ENCODE measurements at places on chromosomes 16 and 17.

DNA sequence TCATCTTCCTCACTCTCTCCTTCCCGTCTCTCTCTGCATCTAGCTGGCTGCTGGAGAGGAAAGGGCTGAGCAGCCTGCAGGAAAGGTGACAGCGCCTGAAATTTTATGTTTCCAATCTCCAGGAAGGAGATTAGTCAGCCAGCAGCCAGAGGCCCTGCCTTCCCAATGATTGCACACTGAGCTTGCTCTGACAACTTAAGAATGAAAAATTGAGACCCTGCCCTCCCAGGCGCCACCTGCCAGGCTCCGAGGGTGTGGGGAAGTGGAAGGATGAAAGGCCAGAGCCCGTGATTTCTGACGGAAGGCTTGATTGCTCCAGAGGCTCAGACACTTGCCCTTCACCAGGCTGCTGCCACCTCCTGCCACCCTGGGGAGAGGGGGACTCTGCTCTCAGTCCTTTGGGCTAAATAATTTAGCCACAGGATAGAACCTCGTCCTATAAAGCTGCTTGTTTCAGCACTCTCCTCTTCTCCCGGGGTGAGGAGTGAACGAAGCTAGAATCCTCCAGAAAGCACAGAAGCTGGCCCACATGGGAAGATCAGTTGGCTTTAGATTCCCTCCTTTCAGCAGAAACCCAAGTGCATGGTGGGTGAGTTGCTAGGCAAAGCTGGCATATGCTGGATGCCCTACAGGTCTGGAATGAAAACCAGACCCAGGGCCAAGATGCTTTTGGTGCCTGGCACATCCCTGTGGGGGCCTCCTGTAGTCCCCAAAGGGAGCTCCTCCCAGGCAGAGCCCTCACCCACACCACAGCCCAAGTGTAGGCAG is 33.5 kb downstream of the GRIN2C start:
- DNase-seq = no peak

- DNase-seq = no peak
Observed at GRCh38 chr16:77171745-77172635, 19.0 kb upstream of the MON1B start.

- no peak for DNase-seq
Observed at GRCh38 chr17:37693328-37693727, 50.1 kb upstream of the DDX52 start.

DNA sequence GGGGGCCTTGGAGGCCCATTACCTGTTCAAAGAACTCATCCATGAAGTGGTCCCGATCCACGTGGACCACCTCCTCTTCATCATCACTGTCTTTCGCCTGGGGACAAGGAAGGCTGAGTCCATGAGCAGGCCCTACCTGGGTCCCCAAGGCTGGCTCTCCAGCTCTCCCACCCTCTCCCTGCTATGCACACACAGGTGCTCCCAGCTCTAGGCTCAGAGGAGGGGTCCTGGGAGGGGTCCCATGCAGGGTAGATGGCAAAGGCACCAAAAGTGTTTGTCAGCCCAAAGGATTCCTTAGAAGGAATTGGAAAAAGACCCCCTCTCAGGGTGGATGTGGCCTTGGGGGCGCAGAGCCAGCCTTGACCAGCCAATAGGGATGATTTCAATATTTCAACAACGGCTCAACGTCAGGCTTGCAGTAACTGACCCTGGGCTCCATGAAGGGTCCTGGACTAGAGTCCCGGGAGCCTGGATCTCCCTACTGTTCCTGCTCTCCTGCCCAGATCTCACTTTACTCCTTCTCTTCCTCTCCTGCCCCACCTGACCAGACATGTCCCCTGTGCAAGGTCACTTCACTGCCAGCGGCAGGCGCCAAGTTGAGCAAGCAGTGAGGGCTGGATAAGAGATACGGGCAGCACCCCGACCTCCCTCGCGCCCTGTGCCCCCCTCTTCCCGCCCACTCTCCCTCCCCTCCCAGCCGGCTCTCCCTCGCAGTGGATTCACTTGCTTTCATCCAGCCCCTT is 8.8 kb downstream of the STX1B start:
- DNase-seq = no peak

GRCh38 chr17:72370819-72371218 is 250.0 kb downstream of the SOX9 start:
- DNase-seq = no peak

DNA sequence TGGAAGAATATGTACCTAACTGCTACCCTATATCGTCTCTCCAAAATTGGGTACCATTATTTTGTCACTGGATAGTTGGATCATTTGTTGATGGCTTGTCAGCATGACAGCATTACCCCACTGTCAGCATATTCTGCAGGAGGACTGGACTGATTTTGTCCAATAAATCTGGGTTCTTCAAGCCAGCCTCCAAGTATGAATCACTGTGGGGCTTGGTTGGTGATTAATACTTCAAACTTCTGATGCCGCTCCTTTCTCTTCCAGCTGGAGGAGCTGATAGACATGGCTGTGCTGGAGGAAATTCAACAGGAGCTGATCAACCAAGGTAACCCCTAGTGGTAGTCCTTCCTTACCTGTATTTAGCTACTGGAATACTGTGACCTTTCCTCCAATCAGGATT is 2.5 kb downstream of the RPAIN start:
- DNase-seq = no peak

DNA sequence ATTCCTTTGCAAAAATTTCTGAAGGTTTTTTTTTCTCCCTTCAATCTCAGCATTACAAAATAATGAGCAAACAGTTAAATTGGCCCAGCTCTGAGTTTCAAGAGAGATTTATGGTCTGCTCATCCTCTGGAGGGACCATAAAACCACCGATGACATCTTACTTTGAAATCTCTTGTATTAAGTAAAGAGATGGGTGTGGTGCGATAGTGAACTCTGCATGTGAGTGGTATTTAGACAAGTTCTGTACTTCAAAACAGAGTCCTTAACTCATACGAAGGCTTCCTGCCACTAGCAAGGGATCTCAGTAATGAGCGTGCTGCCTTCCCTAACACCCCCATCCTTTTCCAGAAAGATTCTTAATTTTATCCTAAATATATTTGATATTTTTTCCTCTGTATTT is 2.1 kb downstream of the FAM20A start:
- no peak for DNase-seq

DNA sequence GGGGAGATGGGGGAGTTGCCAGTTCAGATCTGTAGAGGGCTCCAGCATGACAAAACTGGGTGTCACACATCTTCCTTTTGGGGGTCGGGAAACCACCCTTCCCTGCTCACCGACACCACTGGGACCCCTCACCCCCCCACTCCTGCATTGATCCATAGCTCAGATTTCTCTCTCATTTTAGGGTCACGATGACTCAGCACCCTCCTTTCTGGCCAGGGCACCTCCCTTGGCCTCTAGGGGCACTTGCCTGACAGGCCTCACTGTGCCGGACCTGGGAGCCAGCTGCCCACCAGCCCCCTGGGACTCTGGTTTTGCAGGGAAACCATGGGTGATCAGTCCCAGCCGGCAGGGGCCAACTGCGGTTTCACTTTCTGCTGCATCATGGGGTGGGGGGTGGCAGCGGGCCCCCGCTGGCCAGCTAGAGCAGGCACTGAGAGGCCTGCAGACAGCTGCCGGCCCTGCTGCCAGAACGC is 239.4 kb downstream of the MRTFB start:
- no peak for DNase-seq

GRCh38 chr17:2090210-2090641 is 35.3 kb downstream of the HIC1 start:
- DNase-seq = no peak

DNA sequence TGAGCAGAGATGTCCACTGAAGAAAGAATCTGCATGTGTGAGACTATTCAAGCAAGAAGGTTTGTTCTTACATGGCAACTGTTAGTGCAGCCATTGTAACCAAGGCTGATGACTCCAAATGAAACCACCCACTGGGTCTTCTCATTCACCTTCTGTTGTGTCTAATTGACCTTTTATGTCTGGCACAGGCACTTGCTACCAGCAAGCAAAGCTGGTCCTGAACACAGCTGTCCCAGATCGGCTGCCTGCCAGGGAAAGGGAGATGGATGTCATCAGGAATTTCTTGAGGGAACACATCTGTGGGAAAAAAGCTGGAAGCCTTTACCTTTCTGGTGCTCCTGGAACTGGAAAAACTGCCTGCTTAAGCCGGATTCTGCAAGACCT is 3.6 kb downstream of the CDC6 start:
- DNase-seq = no peak

GRCh38 chr16:5870886-5871691 is 773.5 kb upstream of the EEF2KMT start:
- DNase-seq = no peak

DNA sequence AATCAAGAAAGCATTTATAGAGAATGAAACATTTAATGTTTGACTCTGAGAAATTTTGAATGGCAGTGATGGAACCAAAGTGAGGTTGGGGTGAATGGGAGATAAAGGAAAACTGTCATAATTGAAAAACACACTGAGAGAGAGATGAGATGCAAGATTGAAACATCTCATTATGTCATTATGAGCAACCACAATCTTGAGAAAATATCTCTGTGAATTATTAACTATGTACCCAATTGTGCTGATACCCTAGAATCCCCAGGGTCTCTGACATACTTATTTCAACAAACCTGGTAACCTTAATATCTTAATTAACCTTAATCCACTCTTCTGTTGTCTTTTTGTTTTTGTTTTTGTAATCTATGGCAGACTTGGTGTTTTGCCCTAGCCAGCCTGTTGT is 143.5 kb upstream of the HLF start:
- DNase-seq = no peak

DNA sequence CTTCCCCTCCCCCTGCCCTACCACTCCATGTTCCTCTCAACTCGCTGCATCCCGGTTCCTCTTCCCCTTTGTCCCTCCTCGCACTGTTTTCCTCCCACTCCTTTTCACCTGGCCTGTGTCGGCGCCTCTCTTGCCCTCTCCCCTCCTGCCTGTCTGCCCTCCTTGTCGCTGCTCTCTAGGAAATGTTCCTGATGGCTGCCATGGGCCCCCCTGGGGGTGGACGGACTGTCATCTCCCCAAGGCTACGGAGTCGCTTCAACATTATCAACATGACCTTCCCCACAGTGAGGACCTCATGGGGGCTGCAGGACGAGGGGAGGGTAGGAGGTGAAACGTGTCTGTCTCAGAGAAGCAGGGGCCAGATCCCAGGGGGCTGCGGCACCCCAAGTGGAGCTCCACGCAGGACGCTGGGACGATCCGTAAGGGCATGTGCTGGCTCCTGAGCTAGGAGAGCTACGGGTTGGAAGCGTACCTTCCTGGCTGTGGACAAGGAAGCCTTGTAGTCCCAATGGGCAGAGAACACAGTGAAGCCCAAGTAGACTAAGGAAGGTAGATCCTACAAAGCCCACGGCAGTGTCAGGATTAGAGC is 39.8 kb upstream of the KDM6B start:
- no peak for DNase-seq

DNA sequence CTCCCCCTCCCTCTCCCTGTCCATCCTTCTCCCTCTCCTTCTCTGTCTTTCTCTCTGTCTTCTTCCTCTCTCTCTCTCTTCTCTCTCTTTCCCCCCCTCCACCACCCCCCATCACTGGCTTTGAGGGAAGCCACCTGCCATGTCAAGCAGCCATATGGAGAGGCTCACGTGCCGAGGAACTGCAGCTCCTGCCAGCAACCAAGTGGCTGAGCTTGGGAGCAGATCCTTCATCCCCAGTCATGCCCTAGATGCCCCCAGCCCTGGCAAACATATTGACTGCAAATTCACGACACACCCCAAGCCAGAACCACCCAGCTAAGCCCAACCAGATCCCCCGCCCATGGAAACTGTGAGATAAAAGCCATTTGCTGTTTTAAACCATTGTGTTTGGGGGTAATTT is 40.9 kb upstream of the RBFOX3 start:
- no peak for DNase-seq

DNA sequence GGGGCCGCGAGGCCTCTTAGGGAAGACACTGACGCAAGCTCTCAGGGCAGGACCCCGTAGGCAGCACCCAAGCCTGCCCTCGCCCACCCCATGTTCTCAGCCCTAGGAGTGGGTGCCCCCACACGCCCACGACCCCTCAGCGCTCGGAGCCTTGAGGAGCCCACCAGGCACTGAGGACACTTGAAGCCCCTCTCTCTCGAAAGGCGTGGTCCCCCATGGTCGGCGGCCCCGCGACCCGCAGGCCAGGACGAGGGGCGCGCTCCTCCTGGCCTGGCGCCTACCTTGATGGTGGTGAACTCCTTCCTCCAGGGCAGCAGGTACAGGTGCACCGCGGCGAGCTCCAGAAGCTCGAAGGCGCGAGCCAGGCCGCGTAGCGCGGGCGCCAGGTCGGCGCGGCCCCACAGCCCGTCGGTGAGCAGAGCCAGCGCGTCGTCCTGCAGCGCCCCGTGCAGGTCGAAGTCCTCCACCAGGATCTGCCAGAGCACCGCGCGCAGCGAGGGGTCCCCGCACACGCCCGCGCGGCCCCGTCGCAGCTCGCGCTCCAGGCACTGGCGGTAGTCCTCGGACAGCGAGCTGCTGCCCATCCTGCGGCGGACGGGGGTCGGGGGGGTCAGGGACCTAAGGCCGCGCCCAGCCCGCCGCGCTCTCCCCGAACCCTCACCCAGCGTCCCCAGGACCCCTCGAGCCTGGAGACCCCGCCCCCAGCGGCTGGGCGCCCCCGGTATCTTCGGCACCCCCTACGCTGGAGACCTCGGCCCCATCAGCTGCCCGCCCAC is 668 bp downstream of the SPATA2L start:
- no peak for DNase-seq

GRCh38 chr17:36602030-36602748 is 806 bp downstream of the MRM1 start:
- no peak for DNase-seq

DNA sequence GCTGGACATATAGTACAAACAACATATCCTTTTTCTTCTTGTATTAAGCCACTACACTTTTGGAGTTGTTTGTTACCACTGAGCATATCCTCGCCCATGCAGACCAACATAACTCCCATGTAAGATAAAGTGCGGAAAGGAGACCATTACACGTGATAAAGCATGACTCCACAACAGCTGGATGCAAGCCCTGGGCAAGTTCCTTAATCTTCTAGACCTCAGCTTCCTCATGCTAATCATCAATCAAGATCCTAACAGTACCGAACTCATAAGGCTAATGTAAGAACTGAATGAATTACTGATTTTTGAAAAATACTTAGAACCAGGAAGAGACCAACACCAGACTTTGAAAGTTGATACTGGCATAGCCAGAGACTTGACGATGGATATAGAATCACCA is 47.0 kb upstream of the GSG1L start:
- DNase-seq = no peak

- no peak for DNase-seq
Observed at GRCh38 chr16:21023509-21024202, 123.1 kb downstream of the LYRM1 start.

GRCh38 chr17:79835470-79835899 is 3.8 kb downstream of the CBX4 start:
- DNase-seq = no peak

- peak; percentile 63 for DNase-seq
Observed at GRCh38 chr17:76014100-76014924, 12.8 kb downstream of the EVPL start.

GRCh38 chr16:81698310-81698641 is 80.8 kb upstream of the PLCG2 start:
- DNase-seq = no peak

GRCh38 chr17:44012391-44012790 is 2.4 kb downstream of the TMEM101 start:
- DNase-seq = no peak

All from stimulated activated CD8-positive, alpha-beta memory T cell treated with anti-CD3 and anti-CD28 coated beads, Interleukin-2, amount 100 ng/mL, for 1 hour (primary cell).